ENCODE measurements at places on chromosomes 6 and 20.

- DNase-seq: no peak
Measured at GRCh38 chr6:45997875-45998506, 17.7 kb downstream of the CLIC5 start.

GRCh38 chr6:163895162-163895561 is 480.6 kb downstream of the QKI start:
- DNase-seq: no peak

DNA sequence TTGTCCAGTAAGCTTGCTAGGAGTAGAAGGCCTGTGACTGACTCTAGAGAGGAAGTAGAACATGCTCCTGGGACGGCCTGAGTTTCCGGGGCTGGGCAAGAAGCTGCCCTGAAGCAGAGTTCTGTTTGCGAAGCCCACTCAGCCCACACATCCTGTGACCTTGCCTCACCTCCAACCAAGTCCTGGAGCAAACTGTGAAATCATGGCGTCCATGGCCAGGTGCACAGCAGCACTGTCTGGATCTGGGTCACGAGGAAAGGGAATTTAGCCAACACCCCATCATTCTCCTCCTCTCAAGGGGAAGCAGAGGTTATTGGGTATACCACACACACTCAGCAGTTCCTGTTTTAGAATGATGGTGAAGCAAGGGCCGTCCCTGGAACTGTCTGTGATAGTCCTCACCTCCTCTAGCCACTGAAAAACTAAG is 87.5 kb downstream of the CRYBG1 start:
- peak; percentile 16 for DNase-seq

DNA sequence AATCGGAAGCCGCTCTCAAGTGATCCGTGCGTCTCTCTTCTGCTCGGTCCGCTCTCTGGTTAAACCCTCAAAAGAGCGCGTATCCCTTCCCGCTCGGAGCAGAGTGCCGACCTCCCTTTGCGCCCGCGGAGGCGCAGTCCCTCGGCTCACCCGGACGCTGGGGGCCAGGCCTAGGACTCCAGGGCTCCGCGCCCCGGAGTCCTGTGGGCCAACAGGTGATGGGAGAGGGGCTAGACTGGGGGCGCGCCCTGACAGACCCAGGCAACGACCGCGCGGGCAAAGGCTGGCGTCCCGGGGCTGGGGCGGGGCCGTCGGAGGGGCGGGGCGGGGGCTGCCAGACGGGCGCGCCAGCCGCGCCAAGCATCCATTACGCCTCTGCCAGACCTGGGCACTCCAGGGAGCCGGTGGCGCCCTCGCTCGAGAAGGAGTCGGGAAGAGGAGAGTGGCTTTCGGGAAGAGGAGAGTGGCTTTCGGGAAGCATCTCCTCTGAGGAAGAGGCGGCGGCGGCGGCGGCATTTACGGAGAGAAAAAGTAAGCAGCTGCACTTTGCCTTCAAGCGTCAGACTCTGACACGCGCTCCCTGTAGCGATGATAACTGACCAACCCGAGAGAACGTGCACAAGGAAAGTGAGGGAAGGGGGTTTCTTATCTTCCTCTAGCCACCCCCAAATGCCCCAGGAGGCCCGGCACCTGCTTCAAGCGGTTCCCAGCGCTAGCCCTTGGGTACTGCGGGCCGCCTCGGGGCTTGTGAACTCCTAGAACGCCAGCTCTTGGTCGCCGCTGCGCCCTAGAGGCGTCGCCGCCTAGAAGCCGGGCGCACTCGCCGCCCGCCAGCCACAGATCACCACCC is 2.6 kb downstream of the EPHA7 start:
- DNase-seq: no peak

DNA sequence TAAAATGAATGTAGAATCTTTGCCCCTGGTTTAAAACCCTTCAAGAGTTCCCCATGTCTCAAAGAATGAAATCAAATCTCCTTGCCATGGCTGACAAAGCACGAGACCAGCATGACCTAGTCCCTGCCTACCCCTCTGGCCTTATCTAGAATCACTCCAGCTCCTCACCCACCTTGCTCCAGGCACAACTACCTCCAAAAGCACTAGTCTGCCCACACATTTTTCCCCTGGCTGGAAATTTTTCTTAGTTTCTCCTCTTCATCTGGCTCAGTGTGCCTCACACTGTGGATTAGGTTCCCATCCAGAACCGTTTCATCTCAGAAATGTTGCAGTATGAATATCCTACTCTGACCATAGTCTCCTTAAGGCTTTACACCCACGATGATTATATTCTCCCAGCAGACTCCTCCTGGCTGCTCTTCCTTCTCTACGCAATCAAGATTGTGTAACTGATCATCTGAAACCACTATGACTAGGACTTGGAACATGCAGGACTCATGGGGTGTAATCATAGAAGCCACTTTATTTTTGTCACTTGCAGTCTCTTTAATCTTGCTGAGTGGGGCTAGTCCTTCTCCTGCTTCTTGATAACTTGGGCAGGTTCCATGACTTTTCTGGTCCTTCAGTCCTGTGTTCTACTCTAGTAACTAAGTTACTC is 7.8 kb upstream of the MRS2 start:
- no peak for DNase-seq

GRCh38 chr6:106300944-106301343 is 24.6 kb downstream of the ATG5 start:
- DNase-seq: peak; percentile 65

GRCh38 chr6:124478906-124479305 is 483.3 kb upstream of the RNF217 start:
- no peak for DNase-seq

GRCh38 chr20:37071481-37071911 is 24.3 kb downstream of the RBL1 start:
- DNase-seq: no peak

GRCh38 chr6:18753076-18753475 is 365.9 kb downstream of the RNF144B start:
- DNase-seq: no peak

DNA sequence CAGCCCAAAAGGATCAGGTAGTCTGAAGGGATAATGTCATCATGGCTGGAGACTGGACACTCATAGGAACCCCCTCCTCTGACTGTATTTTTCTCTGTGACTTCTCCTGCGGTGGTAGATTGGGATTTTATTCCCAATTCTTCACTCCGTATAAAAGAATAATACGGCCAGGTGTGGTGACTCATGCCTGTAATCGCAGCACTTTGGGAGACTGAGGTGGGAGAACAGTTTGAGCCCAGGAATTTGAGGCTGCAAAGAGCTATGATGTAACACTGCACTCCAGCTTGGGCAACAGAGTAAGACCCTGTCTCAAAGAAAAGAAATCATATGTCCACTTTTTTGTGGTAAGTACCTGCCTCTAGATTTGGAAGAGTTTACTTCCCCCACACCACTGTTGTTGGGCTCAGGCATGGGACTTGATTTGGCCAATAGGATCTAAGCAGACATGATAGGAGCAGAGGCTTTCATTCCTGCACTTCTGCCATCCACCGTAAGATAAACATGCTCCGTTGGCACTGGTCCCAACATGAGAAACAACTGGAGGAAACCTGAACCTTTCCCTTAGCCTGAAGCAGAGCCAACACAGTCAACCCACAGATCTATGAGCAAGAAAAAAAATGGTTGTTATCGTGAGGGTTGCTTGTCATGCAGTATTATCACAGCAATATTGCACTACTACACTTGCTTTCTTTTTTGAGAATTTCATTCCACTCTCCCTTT is 82.0 kb downstream of the JPH2 start:
- peak; percentile 6 for DNase-seq

GRCh38 chr6:150527100-150527499 is 72.6 kb upstream of the PLEKHG1 start:
- no peak for DNase-seq

- DNase-seq: no peak
Measured at GRCh38 chr6:154960299-154960843, 34.7 kb upstream of the TIAM2 start.

DNA sequence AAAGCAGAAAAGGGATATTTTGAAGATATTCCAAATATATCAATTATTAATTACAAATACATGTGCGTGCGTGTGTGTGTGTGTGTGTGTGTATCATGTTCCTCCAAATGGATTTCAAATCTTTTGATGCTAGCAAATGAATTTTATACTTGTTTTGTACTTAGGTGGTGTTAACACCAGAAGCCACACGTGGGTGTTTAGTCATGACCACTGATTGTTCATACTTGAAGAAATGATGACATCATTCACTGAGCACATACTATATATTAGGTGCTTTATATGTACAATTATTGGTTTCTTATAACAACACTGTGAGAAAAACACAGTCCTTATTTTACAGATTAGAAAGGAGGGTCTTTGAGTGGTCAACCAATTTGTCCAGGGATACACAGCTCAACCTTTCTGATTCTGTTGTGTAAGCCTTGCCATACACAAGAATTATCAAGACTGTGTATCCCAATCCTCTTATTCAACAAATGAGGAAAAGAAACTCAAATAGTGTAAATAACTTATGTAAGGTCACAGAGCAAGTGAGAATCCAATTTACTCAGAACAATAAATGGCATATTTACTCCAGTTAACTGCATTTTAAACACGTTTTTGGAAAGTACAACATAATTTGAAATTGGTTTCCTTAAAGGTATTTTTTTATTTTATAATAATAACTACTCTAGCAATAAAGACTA is 88.5 kb downstream of the BCAS1 start:
- no peak for DNase-seq

GRCh38 chr6:63295553-63296194 is 24.1 kb downstream of the LGSN start:
- no peak for DNase-seq

DNA sequence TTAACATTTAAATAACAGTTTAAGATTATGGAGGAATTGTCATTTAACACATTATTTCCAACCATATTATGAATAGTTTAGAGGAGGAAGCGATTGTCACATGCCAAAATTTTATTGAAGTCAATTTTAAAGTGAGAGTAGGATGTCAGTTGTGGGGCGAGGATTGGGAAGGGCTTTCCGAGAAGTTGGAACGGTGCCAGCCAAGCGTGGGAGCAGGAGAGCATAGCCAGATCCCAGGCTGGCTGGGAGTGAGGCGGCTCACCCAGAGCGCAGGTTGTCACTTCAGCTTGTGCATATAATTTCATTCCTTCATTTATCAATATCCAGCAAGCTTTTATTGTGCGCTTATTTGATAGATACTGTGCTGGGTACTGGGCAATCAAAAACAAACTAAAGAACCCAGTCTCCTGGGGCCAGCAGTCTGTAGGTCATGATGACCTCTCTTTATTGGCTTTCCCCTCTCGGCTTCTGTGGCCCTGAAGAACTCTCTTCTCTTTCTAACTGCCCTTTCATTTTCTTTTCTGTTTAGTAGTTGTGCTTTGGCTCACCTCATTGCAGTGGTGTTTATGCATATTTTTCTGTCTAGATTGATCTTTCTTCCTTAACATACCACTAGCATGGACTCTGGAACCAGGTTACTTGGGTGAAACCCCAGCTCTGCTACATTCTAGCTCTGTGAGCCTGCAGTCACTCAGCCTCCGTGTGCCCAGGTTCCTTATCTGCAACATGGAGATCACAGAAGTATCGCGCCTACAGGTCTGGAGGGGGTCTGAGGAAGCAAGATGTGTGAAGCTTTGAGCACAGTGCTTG is 6.4 kb downstream of the CEP43 start:
- no peak for DNase-seq
